Naive B cell (primary cell): ENCODE measurements at places on chromosomes 3 and 15.

DNA sequence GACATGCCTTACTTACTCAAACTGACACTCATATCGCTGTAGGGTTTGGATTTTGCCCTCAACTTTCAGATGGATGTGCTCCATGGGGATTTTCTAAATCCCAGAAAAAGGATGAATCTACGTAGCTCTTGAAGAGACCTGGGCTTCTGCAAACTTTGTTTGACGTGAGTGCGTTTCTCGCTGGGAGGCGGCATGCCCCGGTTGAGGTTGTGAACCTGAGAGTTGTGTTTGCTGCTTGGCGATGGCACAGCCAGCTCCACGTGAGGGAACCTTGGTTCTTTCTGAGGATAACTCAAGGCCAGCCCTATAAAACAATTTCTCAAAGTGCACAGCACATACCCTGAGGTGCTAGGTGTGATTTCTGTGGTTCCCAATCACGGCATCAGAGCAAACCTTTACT, 209.5 kb downstream of the ADAMTS17 start:
- no peaks in the 10 kb centered on the region for H3K36me3 ChIP-seq
- no peaks in the 10 kb centered on the region for H3K4me1 ChIP-seq
- no peak overlapping the region for H3K4me3 ChIP-seq
- no peaks in the 10 kb centered on the region for H3K27me3 ChIP-seq
- H3K27ac ChIP-seq, result no peak overlapping the region

GRCh38 chr3:141112686-141113297, 61.6 kb downstream of the SPSB4 start:
- no peak overlapping the region for H3K4me3 ChIP-seq
- no peak for DNase-seq
- H3K4me1 ChIP-seq, result no peaks in the 10 kb centered on the region
- H3K27me3 ChIP-seq, result peaks cover 11% of the 10 kb centered on the region

- no peak for DNase-seq
- H3K36me3 ChIP-seq, result peaks cover 5% of the 10 kb centered on the region
- no peak overlapping the region for H3K4me3 ChIP-seq
- H3K27ac ChIP-seq, result peak overlapping the region; percentile 98
- no peaks in the 10 kb centered on the region for H3K27me3 ChIP-seq
These were observed 93.1 kb downstream of the DNASE1L3 start for GRCh38 chr3:58117561-58118181.

- no peak overlapping the region for H3K27ac ChIP-seq
- H3K4me3 ChIP-seq, result no peak overlapping the region
- DNase-seq, result no peak
These were observed 326.2 kb downstream of the TUSC7 start for GRCh38 chr3:117035745-117036144.

GRCh38 chr15:94494732-94495131, 263.4 kb downstream of the MCTP2 start:
- H3K27ac ChIP-seq, result no peak overlapping the region
- no peak for DNase-seq
- H3K4me3 ChIP-seq, result no peak overlapping the region
- H3K27me3 ChIP-seq, result peaks cover 22% of the 10 kb centered on the region

DNA sequence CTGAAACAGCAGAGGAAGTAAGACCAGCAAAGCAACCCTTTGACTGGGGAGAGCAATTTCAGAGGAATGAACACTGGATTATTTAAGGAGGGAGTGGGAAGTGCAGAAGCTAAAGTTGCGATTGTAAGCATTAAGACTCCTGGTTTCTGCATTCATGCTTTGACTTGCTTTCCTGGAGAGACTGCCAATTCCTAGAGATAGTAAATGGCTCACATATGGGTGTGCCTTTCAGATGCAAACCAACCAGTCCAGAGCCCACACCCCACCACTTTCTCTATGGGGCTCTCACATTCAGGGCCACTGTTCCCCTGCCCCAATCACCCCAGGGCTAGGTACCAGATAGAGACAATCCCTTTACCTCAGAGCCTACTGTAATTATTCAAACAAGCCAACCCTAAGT, 200.9 kb upstream of the EIF1B start:
- H3K27me3 ChIP-seq, result peaks cover 8% of the 10 kb centered on the region
- H3K4me3 ChIP-seq, result no peak overlapping the region
- no peaks in the 10 kb centered on the region for H3K4me1 ChIP-seq
- no peaks in the 10 kb centered on the region for H3K36me3 ChIP-seq

DNA sequence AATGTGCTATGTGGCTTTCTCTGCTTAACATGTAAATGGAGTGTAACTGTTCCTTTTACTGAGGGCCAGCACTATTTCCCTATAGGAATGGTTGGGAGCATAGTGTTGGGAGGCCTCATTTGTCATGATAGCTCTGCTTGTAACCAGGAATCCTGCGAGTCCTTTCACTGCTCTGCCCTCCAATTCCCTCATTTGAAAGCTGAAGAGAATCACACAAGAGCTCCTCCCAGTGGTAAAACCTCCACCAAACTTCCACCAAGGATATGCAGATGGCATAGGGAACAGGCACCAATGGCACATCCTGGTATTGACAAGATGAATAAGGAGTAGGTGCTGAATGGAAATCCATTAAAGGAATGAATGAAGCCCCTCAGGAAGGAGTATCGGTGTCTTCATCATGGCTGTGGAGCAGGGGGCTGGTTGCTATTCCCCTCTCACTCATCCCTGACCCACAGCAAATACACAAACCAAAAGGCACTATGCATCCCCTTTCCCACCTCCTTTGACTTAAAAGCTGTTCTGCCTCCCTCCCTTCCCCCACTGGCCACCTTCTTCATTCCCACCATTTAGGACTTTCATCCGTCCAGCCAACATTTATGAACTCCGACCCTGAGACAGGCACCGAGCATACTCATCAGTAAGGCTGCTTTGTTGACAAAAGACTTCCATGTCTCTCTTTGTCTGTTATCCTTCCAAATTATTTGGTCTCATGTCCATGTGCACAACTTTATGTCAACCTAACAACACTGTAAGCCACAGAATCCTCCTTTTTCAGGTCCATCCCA, 560.8 kb downstream of the FOXP1 start:
- no peak for DNase-seq
- no peaks in the 10 kb centered on the region for H3K27me3 ChIP-seq
- H3K4me3 ChIP-seq, result no peak overlapping the region
- H3K27ac ChIP-seq, result peak overlapping the region; percentile 47

GRCh38 chr15:79060175-79060574, 30.4 kb downstream of the RASGRF1 start:
- H3K27me3 ChIP-seq, result peaks cover 24% of the 10 kb centered on the region
- H3K4me1 ChIP-seq, result no peaks in the 10 kb centered on the region
- no peak overlapping the region for H3K4me3 ChIP-seq
- H3K27ac ChIP-seq, result no peak overlapping the region
- H3K36me3 ChIP-seq, result peaks cover 3% of the 10 kb centered on the region
- DNase-seq, result no peak

DNA sequence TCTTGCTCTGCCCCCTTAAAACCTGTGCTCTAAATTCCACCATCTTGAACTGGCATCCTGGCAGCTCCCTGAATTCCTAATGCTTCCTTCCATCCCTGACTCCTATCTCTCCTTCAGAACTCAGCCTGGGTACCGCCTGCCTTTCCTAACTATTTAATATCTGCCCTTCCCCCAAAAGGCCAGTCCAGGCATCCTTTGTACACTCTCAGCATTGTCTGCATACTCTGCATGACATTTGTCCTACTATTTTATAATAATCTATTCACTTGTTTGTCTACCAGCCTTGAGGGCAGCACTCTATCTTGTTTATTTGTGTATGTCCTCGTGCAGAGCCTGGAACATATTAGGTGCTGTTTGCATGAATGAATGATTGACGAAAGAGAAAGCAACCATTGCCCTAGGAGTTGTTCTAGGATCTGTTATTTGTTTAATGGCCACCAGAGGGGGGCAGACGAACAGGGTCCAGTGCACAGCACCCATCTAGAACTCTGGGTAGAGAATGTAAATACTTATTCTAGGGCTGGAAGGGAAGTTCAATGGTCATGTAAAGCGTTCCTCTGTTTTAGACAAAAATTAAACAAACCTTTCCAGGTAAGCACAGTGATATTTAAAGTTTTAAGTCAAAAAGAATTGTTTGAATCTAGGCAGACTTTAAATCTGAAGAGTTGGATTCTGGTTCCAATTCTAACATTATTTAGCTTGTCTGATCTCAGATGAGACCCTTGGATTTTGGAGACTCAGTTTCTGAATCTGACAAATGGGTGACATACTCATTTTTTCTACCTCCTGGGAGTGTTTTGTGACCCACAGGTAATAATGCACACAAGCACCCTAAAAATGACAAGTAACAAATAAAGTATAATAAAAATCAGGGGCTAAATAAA, 125.8 kb upstream of the GALNT15 start:
- no peak overlapping the region for H3K27ac ChIP-seq
- peaks cover 4% of the 10 kb centered on the region for H3K4me1 ChIP-seq
- no peak overlapping the region for H3K4me3 ChIP-seq
- peak; percentile 36 for DNase-seq
- H3K27me3 ChIP-seq, result no peaks in the 10 kb centered on the region
- no peaks in the 10 kb centered on the region for H3K36me3 ChIP-seq

DNA sequence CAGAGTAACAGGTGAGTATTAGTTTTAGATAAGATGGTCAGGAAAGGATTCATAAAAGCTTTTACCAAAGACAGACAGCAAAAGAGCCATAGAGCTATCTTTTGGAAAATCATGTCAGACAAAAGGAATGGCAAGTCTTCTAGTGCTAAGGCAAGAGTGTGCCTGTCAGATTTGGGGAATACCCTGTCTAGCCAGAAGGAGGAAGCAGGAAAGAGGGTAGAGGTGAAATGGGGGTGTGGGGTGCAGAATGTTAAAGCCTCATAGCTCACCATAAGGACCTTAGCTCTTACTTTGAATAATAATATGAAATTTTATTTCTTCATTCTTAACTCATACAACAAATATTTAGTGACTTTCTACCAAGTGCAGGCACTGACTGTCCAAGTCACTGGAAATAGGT, 512.1 kb upstream of the ROBO2 start:
- H3K36me3 ChIP-seq, result no peaks in the 10 kb centered on the region
- H3K4me3 ChIP-seq, result no peak overlapping the region
- H3K27ac ChIP-seq, result no peak overlapping the region
- H3K4me1 ChIP-seq, result no peaks in the 10 kb centered on the region

- H3K27me3 ChIP-seq, result no peaks in the 10 kb centered on the region
- no peak overlapping the region for H3K27ac ChIP-seq
- peaks cover 19% of the 10 kb centered on the region for H3K4me1 ChIP-seq
- H3K4me3 ChIP-seq, result no peak overlapping the region
These were observed 251.2 kb downstream of the SLC9A9 start for GRCh38 chr3:143596957-143597642.

- no peak for DNase-seq
- H3K36me3 ChIP-seq, result no peaks in the 10 kb centered on the region
- H3K4me1 ChIP-seq, result no peaks in the 10 kb centered on the region
These were observed 11.5 kb upstream of the EHD4 start for GRCh38 chr15:41983621-41984571.

DNA sequence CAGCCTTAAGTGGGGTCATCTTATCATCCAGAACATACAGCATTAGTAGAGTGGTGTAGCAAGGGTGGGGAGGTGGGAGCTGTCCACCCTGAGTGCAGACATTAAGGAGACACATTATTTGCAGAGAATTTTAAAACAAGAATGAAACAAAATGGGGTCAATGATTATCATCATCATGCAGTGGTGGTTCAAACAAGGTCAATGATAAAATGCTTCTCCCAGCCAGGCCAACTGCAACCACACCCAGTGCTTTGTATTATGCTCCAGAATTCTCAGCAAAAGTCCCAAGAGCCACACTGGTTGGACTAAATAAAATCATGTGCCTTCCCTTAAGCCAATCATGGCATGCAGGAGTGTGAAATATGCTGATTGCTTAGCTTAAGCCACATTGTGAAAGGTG, 96.7 kb upstream of the FHIT start:
- no peak overlapping the region for H3K27ac ChIP-seq
- DNase-seq, result no peak
- H3K27me3 ChIP-seq, result no peaks in the 10 kb centered on the region

DNA sequence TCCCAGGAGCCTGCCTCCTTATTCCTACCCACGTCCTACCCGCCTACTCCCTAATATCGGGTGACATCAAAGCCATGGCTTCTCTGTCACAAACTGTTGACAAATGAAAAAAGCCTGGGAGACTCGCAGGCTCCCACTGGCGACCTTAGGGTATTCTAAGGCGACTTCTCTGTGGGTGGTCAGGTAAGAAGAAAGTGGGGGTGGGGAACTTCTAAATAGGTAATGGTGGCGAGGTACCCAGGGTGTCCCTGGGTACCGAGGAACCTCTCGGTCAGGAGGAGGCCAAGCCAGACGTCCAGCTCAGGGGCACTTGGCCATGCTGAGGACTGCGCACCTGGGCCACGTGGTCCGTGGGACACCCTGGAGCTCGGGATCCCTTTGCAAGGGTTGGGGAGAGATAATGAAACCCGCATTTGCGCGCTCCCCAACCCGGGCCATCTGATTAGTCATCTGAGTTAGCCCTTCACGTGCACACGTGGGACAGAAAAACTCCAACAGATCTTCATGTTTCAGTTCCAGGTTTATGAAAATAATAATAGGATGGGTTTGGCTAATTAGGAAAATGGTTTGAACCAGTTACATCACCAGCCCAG, 78.2 kb downstream of the NR2F2 start:
- H3K27me3 ChIP-seq, result peaks cover 89% of the 10 kb centered on the region
- no peaks in the 10 kb centered on the region for H3K36me3 ChIP-seq
- no peak overlapping the region for H3K4me3 ChIP-seq
- DNase-seq, result no peak
- no peak overlapping the region for H3K27ac ChIP-seq

DNA sequence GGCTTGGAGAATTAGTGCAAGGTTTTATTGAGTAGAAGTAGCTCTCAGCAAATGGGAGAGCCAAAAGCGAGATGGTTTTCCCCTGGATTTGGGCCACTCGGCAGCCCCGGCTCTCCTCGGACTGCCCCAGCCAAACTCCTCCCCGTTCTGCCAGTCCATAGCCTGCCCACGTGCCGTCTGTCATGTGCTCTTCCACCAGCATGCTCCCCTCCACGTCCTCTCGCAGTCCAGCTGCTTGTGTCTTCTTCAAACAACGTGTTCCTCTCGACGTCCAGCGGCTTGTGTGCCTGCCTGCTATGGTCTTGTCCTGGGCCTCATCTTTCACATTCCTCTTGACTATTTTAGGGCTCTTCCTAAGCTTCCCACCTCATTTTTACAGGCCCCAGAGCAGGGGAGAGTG, 16.7 kb upstream of the SECISBP2L start:
- H3K36me3 ChIP-seq, result no peaks in the 10 kb centered on the region
- H3K4me3 ChIP-seq, result no peak overlapping the region
- H3K27me3 ChIP-seq, result peaks cover 5% of the 10 kb centered on the region
- no peak for DNase-seq
- no peaks in the 10 kb centered on the region for H3K4me1 ChIP-seq

- H3K4me3 ChIP-seq, result no peak overlapping the region
- no peak for DNase-seq
- no peak overlapping the region for H3K27ac ChIP-seq
- H3K36me3 ChIP-seq, result no peaks in the 10 kb centered on the region
- no peaks in the 10 kb centered on the region for H3K4me1 ChIP-seq
- no peaks in the 10 kb centered on the region for H3K27me3 ChIP-seq
These were observed 28.8 kb downstream of the WNT5A start for GRCh38 chr3:55458181-55458790.

DNA sequence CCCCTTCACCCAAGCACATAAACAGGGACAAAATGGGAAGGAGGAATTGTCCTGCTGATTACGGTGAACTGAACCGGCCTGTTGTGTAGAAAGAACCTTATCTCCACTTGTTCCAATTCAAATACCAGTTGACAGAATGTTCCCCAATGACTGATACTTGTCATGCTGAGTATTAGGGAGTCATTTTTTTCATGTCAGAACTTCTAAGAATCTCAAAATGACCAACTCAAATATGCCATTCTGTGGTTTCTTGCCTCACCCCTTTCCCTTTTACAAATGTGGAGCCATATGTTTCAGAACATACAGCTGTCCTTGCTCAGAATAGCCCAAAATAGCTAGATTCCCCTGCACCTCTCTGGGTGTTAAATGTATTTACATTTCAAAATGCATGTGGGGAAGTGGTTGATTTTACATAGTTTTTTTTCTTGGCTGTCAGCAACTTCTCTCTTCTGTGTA, 405.9 kb upstream of the TBL1XR1 start:
- no peak for DNase-seq
- H3K36me3 ChIP-seq, result no peaks in the 10 kb centered on the region
- H3K4me3 ChIP-seq, result no peak overlapping the region
